Stimulated activated CD4-positive, alpha-beta T cell treated with anti-CD3 and anti-CD28 coated beads, Interleukin-15, amount 100 ng/mL, for 1 hour (primary cell): ENCODE measurements at places on chromosomes 16 and 17.

GRCh38 chr17:22272363-22273146, 580.2 kb downstream of the KCNJ18 start:
- DNase-seq = no peak

- no peak for DNase-seq
Observed at GRCh38 chr17:75531721-75532072, 6.2 kb downstream of the LLGL2 start.

DNA sequence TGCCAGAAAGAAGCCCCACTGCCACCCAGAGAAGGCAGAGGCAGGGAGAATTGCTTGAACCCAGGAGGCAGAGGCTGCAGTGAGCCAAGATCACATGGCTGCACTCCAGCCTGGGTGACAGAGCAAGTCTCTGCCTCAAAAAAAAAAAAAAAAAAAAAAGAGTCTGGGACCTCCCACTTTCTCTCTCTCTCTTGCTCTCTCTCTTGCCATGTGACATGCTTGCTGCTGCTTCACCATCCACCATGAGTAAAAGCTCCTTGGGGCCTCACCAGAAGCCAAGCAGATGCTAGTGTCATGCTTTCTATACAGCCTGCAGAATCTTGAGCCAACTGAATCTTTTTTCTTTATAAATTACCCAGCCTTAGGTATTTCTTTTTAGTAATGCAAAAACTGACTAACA, 21.5 kb upstream of the SRSF1 start:
- no peak for DNase-seq

DNA sequence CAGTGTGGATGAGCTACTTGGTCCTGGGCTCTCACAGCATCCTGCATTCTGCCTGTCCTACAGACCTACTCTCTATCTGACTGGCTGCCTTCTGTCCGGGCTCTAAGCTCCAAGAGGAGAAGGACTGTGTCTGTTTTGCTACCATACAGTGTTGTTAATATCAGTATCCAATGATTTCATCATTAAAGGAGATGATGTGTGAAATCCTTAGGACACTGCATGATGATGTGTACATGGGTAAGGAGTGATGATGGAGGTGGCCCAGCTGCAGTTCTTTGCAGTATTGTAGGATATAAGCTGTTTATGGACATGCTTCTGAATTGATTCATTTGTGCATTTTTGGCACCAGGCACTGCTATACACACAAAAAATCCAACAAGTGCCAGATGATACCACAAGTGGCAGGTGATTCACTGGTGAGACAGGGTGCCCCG, 536.9 kb upstream of the CDH11 start:
- no peak for DNase-seq

GRCh38 chr17:80323982-80324381, 63.3 kb downstream of the RNF213 start:
- DNase-seq = no peak

- no peak for DNase-seq
Observed at GRCh38 chr16:22189473-22190080, 16.5 kb upstream of the EEF2K start.

DNA sequence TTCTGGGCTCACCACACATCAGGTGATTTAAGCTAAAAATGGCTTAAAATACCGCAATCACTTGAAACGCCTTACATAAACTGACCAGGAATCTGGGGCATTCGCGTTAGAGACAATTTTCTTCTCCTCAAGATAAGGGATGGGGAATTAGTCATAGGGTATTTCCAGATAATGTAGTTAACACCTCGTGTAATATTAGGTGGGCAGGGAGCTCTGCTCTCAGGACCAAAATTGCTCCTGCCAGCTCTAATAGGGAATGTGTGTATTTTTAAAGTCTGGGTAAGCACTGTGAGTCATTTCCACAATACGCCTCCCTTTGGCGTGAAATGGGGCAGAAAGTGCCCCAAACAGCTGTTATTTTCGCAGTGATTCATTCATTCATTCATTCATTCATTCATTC, 408.6 kb downstream of the MAF start:
- DNase-seq = no peak

- no peak for DNase-seq
Observed at GRCh38 chr17:55273579-55274354, 9.0 kb downstream of the HLF start.

DNA sequence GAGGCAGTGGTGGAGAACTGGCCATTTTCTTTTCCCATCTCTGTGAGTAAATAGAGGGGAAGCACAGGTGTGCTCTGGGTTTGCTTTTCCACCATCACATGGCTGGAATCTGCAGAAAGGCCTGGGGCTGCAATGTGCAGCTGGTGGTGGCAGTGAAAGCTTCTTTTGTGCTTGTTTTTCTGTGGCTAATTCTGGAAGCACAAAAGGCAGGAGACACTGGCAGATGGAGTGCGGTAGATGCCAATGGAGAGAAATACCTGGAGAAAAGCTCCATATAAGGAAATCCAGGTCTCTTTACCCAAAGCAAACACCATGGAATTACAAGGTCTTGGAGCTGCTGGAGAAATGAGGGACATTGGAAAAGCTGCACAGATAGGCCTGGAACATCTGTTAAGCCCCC, 146.9 kb downstream of the HAPSTR1 start:
- no peak for DNase-seq

DNA sequence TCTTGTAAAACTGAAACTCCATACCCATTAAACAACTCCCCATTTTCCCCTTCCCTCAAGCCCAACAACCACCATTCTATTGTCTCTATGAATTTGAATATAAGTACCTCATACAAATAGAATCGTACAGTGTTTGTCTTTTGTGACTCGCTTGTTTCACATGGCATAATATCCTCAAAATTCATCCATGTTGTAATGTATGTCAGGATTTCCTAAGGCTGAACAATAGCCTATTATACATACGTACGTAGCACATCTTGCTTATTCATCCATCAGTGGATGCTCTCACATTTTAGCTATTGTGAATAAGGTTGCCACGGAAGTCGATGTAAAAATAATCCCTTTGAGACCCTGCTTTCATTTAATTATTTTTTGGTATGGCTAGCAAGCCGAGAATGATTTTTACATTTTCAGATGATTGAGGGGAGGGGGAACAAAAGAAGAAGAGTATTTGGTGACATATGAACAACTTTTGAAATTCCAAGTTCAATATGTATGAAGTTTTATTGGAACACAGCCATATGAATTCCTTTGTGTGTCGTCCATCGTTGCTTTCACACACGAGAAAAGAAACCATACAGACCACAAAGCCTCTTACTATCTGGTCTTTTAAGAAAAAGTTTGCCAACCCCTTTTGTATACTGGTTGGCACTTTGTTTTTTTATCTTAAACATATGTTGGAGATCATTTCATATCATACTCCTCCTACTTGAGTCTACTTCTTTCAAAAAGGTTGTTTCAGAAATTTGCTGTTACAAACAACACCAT, 371.2 kb downstream of the NPIPA8 start:
- no peak for DNase-seq

DNA sequence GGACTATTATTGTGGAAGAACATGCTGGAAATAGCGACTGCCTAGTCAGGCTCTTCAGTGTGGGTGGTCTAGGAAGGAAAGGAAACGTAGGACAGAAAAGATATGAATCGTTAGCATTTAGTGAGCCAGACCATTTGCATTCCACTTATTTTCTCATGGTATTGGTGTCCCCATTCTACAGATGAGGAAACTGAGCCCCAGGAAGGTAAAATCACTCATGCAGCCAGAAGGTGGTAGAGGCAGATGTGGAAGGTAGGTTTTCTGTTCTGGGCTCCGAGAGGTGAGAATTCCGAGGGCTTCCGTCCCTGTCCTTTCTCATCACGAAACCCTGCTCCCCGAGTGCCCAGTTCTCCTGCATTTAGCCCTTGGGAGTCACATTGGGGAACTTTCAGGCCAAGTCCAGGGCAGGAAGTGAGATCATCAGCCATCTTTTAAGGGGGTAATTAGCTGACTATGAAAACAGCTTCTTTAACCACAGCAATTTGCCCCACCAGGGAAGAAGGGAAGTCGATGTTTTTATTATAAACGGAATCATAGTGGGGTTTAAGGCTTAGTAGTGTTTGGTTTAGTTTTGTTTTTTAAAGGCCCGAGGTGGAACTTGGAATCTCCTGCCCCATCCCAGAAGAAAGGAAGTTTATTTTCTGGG, 110.7 kb upstream of the IRX3 start:
- DNase-seq = no peak

GRCh38 chr17:54063639-54064038, 240.9 kb downstream of the KIF2B start:
- DNase-seq = no peak

DNA sequence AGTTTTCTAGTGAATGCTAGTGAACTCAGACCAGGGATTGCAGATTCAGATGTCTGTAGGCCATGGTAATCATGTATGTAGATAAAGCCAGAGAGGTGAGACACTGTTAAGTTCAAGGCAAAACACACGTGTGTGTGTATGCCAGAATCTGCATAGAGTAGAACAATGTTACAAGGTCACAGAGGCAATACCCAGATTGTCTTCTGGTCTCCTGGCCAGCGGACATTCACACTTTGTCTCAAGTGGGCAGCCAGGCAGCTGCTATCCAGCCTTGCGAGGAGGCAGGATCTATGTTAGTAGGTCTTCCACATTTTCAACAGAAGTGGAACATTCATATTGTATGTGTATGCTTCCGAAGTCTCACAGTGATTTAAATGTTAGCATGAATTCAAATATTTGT, 244.4 kb downstream of the FTO start:
- no peak for DNase-seq

DNA sequence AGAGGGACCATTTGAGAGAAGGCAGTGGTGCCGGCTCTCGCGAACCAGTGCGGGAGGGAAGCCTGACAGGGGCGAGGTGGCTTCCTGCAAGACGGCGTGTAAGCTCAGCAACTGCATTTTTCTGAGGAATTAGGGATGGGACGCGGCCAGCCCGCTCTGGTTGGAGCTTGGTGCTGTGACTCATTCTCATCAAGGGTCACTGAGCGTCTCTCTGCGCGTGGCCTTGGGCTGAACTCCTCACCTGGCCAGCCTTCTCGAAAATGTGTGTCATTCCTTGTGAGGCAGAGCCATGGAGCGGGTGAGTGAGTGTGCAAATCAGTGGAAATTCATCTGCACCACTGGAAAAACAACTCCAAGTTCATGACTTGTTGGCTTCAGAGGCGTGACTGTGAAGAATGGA, 52.8 kb downstream of the NTN1 start:
- DNase-seq = no peak

- no peak for DNase-seq
Observed at GRCh38 chr17:61584866-61585265, 6.2 kb downstream of the NACA2 start.

DNA sequence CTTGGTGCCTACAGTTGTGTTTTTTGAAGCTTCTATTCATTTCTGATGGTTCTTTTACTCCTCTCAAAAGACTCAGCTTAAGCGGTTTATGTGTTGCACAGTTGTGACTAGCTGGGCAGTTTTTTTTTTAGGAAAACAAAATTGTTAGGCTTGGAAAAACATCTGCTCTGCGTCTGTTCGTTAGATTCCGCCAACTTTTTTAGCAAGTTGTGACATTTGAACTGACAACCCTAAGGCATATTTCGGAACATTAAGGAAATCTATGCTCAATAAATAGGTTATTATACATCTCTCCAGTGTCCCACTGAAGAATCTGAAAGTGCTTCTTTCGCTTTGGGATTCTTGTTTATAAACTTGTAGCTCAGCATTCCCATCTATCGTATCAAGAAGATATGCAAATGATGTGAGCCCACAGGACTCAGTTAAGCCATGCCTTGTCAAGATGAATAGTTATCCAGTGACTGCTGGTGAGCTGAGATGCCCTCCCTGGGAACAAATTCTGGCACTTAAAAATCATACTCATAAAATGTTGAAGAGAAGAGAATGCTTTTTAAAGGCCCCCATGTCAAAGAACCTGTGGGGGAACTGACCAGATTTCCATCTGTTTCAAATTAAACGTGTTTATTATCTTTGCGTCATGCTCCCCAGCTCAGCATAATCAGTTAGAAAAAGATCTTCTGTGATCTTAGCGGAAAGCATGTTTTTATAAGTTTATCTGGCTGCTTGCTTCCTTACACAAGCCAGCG, 109.0 kb upstream of the FAM20A start:
- DNase-seq = no peak

GRCh38 chr16:73713778-73714495, 582.7 kb upstream of the PSMD7 start:
- DNase-seq = no peak

GRCh38 chr16:83651871-83652270, 155.9 kb upstream of the HSBP1 start:
- DNase-seq = no peak

DNA sequence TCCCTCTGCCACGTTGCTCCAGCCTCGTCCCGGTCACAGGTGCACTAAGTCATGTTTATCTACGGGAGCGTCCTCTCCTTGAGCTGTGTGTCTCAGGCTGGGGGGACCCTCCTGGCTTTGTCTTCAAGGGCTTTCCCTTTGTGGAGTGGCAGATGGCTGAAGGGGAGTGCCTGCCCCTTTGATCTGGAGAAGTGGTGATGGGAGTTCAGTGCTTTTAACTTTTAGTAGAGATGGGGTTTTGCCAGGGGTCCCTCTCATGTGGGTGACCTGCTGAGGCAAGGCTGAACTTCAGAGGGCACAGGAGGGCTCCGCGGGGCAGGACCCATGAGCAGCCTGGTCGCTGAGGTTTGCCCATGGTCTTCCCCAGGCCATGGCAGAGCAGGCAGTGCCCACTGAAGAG, 73.1 kb upstream of the CDC42EP4 start:
- DNase-seq = no peak

- DNase-seq = no peak
Observed at GRCh38 chr17:58153671-58154070, 5.5 kb downstream of the OR4D1 start.

DNA sequence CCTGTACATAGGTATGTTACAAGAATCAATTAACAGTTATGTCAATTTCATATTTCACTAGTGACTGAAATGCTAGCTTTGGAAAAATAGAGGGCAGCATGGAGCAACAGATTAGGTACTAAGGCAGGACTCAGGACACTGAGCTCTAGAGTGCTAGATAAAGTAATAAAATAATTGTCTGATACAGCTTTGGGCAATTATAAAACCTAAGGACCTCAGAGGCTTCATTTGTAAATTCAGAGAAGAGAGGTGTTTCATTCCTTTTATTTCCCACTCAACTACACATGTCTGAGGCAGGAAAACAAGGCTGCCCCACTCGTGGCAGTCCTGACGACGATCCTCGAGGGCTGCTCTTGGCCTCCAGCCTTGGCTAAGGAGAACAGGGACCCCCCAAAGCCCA, 81.5 kb downstream of the CA4 start:
- DNase-seq = no peak

GRCh38 chr16:85610059-85610445, 3.1 kb upstream of the GSE1 start:
- no peak for DNase-seq

DNA sequence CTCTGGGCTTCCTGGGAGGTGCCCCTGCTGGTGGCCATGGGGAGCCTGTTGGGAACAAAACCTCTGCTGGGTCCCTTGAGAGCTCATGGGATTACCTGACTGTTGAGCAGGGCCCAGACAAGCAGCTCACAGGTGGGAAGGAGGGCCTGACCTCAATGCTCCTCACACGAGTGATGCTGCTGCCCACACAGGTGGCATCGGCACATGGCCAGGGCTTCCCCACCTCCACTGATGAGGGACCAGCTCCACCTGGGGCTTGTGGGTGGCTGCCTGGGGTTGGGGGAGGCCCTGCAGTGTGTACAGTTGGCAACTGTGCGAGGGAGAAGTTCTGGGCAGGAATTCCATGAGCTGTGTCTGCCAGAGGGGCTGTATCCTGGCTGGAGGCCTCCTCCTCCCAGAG, 87.8 kb upstream of the NLRP1 start:
- DNase-seq = no peak
